Foreskin keratinocyte (primary cell): ENCODE measurements at places on chromosomes 1 and 21. TPM values are rescaled to one million over a fixed set of nuclear protein-coding genes. Genes with fewer than 3 reads are reported as not detected.

GJA9 gene
- polyA plus RNA-seq, result 0.26 and 0.37 TPM in 2 replicates

NBPF3 gene
- polyA plus RNA-seq, result 1.8 and 3.2 TPM in 2 replicates

EDARADD gene
- polyA plus RNA-seq, result 3.1 TPM in 2 replicates

C1QA gene
- not detected in 2 replicates for polyA plus RNA-seq

A3GALT2 gene
- not detected in 2 replicates for polyA plus RNA-seq

SHISAL2A gene
- 0.10 TPM in 1 of 2 replicates, not detected in the other for polyA plus RNA-seq

FNDC5 gene
- not detected in 2 replicates for polyA plus RNA-seq

TCHHL1 gene
- polyA plus RNA-seq, result not detected in 2 replicates

LCE1A gene
- 0.26 and 0.53 TPM in 2 replicates for polyA plus RNA-seq

SPOCD1 gene
- 2.8 and 4.0 TPM in 2 replicates for polyA plus RNA-seq
